Calu3 (cell line): ENCODE measurements at places on chromosomes 5 and 9. TPM values are rescaled to one million over a fixed set of nuclear protein-coding genes. Genes with fewer than 3 reads are reported as not detected.

Gene PCDHA12
- 0.64 and 0.78 TPM in 2 replicates for total RNA-seq

Gene DCP2
- 56.0 and 57.8 TPM in 2 replicates for total RNA-seq

Gene PDGFRB
- total RNA-seq = not detected in 2 replicates

Gene SOHLH1
- not detected in 2 replicates for total RNA-seq

Gene GFPT2
- total RNA-seq = 0.12 TPM in 1 of 2 replicates, not detected in the other

DNA sequence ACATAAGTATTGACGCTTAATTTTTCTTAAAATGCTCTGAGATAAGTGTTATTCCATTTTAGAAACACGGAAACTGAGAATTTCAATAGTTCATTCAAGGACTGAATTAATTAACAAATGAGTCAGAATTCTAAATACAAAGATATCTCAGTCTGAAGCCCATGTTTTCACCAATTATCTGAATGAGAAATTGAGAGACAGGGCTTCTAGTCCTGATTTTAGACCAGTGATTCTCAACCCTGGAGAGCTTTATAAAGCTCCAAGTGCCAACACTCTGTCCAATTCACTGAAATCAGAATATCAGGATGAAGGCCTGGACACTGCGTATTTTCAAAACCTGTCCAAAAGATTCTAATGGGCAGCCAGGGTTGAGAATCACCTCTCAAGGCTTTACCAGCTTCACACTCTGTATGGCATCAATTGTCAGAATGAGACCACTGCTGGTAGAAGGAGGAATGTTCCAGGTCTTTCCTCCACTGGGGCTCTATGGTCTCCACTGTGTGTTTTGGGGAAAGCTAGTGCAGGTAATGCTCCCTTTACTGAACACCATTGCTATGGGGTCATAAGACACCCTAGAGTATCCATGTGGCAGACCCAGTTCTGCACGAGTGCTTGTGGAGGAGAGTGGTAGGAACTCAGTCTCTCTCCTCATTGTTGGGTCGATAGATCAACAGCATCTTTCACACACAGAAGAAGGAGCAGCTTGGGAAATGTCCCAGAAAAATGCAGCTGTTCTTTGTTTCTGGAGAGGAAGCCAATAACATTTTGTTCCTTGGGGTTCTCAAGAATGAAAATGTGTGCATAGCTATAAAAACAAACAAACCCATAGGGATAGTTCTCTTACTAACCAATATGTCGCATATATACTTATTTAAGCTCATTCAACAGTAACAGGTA is 99.7 kb upstream of the OSMR start:
- DNase-seq = no peak

DNA sequence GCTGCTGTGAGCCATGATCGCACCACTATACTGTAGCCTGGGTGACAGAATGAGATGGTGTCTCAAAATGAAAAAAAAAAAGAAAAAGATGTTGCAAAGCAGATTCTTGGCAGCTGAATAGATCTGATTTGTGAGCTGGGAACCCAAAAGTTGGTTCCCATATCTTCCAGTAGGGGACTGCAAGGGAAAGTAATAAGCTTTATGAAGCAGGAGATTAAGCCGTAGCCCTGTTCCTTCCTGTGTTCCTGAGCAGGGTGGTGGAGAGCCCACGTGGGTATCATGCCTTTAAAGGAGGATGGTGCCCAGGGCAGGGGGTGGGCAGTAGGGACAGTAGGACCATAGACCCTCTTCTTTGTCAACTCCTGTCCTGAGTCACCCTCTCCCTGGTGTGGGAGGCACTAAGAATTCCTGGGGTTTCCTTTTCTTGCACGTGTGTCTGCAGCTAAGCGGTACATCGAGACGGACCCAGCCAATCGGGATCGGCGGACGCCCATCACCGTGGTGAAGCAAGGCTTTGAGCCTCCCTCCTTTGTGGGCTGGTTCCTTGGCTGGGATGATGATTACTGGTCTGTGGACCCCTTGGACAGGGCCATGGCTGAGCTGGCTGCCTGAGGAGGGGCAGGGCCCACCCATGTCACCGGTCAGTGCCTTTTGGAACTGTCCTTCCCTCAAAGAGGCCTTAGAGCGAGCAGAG is 37.9 kb downstream of the STOM start:
- no peak for DNase-seq

GRCh38 chr5:124872615-124873014 is 126.2 kb upstream of the ZNF608 start:
- DNase-seq = no peak

- DNase-seq = no peak
Observed at GRCh38 chr5:179316982-179317381, 28.3 kb downstream of the ADAMTS2 start.

DNA sequence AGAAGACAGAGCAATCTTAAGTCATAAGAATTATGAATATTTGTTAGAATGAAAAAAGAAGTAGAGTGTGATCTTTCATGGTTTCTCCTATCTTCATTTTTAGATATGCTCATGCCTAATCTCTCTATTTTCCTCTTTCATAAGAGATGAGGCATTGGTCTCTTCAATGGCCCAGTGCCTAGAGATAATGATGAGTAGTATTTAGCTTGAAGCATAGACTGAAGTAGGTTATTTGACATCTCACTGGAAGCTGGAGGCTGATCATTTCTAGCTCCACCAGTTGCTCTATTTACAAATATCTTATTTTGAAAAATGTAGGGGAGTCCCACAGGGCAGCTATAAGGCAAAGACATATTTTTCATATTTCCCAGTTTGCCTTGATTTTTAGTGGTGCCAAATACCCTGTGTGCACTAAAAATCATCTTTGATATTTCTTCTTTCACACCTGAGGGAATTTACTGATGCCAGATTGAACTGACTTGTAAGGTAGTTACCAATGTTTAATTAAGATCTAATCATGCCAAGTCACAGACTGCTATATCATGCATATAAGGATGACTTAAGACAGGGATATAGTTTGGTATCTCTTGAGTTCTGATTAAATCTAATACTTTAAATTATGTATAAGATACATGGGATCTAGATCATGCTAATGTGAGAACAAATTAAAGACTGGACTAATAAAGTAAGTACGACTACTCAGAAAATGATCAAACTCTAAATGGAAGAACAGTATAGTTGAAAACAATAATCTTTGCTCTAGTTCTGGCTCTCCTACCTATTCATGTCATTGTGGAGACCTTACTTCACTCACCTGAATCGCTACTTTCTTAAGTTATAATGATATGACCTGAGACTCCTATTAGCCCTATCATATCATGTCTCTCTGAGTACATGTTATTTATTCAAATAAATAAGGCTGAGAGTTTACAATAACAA is 108.2 kb upstream of the IFNE start:
- DNase-seq = no peak

DNA sequence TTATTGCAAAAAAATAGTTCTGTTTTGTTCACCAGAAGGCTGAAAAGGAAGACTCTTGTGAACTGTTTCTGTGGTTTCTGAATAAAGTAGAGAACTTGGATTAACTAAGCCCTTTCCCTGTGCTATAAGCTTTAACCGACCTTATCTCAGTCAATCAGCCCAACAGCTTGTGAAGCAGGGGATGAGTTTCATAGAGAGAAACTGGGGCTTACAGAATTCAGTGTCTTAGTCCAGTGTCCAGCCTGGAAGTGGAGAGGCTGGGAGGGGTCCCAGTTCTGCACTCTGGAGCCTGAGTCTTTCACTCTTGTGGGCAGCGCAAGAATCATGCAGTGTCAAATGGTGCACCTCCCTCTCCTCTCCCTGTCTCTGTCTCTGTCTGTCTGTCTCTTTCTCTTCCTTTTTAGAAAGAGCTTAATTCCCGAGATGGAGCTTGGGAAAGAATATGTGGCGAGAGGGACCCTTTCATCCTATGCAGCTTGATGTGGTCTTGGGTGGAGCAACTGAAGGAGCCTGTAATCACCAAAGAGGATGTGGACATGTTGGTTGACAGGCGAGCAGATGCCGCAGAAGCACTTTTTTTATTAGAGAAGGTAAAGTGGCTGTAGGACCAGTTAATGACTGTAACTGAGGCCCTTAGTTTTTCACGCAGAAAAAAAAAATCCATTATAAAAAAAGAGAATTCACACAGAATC is 17.0 kb downstream of the PTPDC1 start:
- DNase-seq = no peak

GRCh38 chr9:15670246-15670645 is 117.4 kb downstream of the CCDC171 start:
- no peak for DNase-seq

DNA sequence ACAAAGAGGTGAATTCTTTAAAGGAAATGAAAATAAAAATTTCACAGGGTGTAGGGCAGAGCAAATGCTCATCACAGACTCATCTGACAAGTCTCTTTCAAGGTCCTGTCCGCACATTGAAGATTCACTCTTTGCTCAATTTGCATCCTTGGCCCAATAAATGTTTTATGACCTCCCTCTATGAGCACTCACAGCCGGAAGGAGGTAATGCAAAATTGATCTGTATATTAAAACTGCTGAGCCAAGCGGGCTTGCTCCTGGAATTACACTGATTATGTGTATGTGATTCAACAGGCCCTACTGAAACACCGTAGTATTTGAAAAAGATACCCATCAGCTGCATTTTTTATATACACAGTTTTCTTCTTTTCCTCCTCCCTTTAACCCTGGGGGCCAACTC is 246.8 kb downstream of the IZUMO3 start:
- DNase-seq = no peak

DNA sequence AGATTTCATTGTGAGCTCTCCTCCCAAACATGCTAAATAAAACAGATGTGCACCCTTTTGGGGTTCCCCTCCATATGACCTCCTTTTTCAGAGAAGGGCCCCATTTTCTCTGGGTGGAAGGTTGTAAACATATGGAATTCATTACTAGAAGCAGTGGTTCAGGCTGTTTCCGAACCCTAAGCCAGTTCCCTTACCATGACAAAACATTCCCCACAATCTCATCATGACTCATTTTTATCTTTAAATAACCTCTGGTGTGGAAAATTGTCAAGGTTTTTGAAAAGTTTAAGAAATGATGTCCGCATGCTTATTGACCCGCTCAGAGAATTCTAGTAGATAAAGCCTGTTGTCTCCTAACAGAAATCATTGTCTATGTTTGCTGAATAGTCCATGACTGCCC is 127.3 kb upstream of the PIK3R1 start:
- DNase-seq = no peak

DNA sequence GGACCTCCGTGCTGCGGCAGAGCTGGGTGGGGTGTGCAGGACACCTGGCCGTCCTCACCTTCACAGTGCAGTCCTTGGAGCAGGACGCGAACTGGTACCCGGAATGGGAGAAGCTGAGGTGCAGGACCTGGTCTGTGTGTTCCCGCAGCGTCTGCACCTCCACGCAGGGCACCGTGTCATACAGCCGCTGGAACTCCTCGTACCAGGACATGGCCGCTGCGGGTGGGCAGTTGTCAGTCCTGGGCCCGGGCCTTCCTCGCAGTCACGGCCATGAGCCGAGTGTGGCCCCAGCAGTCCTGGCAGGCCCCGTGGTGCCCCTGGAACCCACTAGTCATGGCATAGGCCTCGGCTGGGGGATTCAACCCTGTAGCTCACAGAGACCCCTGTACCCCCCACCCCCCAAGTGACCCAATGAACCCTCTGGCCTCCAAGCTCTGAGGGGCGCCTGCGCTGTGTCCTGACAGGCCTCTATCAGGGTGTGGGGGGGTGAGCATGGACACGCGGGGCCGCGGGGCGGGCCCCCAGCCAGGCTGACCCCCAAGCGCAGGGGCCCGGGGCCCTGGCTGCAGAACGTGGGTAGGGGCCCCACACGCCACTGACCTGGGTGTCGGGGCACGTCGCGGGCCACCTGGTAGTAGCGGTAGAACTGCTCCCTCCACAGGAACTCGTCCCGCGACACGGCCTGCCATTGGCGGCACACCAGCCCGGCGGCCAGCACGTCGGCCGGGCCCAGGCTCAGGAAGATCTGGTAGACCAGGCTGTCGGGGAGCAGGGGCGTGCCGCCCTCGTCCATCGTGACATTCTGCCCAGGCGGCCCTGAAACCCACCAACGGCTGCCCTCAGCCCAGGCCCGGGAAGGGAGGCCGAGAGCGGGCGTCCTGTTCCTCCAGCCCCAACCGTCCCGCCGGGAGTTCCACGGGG is 987 bp downstream of the FBXW5 start:
- peak; percentile 46 for DNase-seq

DNA sequence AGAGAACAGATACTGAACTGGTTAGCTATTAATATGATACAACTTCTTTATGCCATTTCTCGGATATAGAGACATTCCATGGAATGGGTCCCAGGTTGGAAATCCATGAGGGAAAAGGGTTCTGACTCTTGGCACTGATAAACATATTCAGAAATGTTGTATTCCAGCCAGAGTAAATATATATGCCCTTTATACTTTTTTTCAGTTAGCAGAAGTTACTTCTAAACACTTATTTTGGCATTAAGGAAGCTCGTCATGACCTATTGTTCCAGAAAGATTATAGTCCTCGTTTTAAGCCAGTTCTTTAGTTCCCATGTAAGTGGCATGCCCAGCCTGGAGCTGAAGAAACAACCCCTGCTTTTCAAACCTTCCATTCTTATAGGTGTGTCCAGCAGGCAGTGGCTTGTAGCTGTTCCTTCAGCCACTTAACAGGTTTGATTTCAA is 181.6 kb downstream of the CD180 start:
- no peak for DNase-seq

DNA sequence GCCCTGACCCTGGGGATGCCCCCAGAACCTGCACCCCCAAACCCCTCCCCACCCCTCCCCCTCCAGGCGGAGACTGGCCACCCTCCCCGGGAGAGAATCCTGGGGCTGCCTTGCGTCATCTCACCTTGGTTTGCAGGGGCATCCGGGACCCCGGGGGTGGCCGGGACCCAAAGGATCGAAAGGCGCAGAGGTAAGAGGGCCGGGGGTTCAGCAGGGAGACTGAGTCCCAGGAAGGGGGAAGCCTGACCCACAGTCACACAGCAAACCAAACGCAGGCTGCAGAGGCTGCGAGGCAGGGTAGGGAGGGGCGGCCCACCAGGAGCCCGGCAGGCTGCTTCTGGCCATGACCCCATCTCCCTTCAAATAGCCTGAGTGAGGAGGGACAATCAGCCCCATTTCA is 33.8 kb upstream of the ORM1 start:
- no peak for DNase-seq

GRCh38 chr9:133564451-133565116 is 30.1 kb downstream of the ADAMTSL2 start:
- DNase-seq = no peak

DNA sequence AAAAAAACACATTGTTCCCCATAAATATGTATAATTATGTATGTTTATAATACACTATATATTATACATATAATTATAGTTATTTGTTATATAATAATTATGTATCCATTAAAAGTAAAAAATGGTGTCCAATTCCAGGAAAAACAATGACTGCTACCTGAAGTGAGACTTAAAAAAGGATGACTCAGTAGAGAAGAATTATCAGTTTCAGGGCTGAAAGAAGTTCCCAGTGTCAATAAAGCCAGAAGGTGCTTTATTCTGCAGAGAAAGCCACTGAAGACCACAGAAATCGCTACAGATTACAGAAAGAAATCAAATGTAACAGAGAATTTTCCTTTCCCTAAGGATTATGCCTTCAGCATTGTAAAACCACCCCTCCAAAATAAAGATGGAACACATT is 50.9 kb downstream of the ANKRD31 start:
- no peak for DNase-seq

- DNase-seq = no peak
Observed at GRCh38 chr9:31251386-31251785, 1133.1 kb upstream of the ACO1 start.

- no peak for DNase-seq
Observed at GRCh38 chr5:123155446-123155960, 66.5 kb downstream of the PRDM6 start.
